GM04503 (cell line): ENCODE measurements at places on chromosomes 5 and 9.

- no peak for DNase-seq
Observed at GRCh38 chr9:84139296-84140070, 158.9 kb downstream of the RMI1 start.

DNA sequence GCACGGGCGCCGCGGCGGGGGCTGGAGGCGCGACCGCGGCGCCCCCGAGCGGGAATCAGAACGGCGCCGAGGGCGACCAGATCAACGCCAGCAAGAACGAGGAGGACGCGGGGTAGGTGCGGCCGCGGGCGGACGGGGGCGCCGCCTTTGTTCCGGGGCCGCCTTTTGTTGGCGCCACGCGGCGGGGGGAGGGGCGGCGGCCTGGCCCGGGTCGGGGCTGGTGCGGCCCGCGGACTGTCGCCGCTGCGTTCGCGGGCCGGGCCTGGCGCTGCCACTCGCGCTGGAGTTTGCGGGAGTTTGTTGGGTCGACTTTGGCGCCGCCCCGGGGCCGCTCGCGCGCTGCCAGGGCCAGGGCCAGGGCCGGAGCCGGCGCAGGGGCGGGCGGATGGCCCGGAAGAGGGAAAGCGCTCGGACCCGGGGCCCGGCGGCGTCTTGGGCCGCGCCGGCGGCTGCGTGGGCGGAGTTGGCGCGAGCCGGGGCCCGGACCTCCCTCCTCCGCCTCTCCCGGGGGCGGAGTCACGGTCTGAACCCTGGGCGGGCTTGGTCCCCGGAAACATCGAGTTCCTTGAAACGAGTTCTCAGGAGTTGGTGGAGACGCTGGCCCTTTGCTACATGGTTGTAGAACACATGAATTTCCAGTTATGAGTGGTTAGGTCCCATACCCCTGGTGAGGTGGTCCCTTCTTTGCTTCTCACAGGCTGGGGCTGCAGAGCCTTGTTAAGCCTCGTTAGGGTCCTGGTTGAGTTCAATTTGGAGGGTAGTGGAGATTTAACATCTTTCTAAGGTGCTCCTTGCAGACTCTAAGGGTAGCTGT is 809 bp downstream of the HNRNPAB start:
- DNase-seq = no peak

- DNase-seq = no peak
Observed at GRCh38 chr9:136568288-136569081, 22.6 kb upstream of the NOTCH1 start.

DNA sequence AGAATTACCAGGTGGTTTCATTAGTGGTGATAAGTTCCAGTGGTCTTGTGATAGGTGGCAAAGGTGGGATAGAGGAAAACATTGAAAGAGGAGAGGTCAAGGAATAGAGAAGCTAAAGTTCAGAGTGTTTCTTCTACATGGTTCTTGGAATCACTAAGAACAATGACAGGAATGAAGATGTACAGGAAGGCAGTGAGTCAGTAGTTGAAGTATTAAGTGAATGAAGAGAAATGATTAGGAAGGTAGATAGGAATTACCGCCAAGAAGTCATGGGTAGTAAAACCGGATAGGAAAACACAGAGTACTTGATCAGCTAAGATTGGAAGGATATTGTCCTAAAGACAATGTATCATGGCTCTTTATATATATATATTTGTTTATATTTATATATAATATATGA is 37.9 kb upstream of the RASA1 start:
- no peak for DNase-seq

DNA sequence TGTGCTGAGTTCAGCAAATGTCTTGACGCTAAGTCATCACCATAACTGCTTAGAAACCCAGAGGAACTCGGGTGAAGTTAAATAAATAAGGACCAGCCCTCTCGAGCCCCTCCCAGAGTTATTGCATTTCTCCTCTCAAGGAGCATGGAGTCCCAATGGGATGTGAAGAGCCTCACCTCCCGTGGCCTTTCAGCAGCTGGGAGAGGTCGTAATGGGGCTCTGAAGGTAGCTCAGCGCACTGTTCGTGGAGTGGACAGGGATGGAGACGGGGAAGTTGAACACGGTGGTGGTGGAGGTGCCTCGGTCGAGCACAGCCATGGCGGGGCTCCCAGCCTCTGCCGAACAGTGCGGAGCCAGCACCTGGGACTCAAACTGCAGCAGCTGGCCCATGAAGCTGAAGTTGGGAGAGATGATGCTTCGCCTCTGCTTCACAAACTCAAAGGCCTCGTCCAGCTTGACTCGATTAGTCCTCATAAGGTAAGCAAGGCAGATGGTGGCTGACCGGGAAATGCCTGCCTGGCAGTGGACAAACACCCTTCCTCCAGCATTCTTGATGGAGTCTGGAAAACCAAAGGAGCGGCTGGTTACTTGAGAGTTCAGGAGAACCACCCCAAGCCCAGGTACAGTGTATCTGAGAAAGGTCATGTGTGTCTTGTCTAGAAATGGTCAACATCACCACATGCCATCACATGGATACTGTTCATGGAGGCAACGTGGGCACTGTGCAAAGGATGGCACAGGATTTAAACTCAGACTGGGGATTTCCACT is 2.2 kb downstream of the DUSP1 start:
- no peak for DNase-seq

DNA sequence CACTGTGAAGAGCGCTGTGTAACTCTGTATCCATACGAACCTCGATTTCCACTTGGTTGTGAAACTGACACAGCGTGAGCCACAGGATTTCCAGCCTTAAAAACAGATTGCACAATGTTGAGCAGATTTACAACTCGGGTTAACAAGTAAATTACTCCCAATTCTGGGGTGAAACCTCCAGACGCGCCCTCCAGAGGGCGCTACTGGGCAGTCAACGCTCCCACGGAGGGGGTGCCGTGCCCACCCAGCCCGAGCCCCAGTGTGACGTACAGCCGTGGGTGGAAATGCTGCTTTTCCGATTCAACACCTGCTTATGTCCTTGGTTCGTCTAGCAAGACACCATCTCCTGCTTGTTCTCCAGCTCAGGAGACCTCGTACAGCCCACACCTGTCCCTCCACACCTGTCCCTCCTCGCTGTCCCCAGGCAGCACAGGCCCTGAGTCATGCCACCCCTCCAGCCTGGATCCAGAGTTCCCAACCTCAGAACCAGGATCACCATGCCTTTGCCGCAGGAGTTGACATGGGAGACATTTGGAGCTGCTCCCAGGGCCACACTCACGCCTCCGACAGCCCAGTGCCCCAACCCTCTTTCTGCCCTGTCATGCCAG is 34.4 kb upstream of the SLC6A3 start:
- peak; percentile 33 for DNase-seq

GRCh38 chr5:102511666-102512065 is 12.9 kb upstream of the SLCO6A1 start:
- peak; percentile 22 for DNase-seq

DNA sequence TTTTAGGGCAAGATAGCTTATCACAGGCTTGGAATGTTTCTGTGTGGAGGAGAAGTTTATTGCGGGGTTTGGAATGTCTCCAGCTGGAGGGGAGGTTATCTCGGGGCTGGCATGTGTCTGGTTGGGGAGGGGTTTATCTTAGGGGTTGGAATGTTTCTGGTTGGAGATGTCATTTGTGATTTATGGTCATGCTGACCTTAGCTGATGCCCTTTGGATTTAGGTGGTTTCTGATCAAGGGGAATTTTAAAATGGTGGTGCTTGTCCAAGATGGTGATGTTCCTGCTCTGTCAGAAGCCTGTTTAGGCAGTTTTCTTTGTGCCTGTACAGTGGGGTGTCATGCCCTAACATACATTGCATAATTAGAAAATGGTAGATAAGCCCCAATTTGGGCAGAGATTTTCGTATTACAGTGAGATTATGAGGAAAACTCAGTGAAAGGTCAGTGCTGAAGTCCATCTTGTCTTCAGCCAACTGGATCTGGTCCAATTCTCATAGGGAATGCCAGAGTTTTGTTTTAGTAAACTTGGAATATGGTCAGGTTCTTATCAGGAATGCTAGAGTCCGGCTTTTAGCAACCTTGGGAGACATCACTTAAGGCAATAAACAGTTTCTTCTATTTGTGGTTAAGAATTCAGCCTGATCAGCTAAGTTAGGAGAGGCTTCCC is 14.3 kb downstream of the CDK20 start:
- DNase-seq = no peak

- DNase-seq = no peak
Observed at GRCh38 chr5:24645483-24645882, 705 bp upstream of the CDH10 start.

GRCh38 chr9:98329281-98329680 is 73.8 kb upstream of the TBC1D2 start:
- DNase-seq = no peak

DNA sequence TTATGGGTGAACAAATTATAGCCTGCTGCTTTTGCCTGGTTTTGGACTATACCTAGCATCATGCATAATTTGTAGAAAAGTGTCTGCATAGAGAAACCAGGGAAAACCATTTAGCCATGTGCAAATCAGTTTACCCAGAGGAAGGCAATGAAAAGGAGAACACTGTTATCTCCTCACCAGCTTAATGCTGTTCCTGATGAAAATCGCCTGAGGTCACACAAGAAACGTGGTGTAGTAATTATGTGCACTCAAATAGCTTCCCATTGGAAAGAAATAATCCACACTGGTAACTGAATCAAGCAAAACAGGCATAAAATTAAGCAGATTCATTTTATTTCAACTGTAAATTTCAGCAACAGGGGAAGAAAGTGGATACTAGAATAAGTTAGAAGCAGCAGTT is 51.7 kb upstream of the FAM240B start:
- DNase-seq = no peak

DNA sequence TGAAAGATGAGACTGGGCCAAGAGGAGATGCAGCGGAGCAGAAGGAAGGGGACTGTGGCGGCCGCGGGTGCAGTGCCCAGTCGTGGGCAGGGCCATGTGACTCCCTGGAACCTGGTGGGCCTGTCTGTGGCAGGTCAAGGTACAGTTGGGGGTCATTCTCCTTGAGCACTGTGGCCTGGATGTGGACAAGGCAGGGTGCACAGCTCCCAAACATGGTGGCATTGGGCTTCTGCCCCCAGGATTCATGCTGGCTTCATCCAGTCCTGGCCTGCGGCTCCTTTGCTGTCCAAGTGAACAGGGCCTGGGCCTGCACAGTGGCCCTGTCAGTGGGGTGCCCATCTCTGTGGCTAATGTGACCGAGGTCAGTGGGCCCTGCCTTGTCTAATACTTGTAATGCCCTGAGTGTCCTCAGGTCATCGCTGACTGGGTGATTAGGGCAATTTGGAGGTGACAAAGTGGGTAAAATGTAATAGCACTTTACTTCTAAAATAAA is 39.9 kb downstream of the CEP72 start:
- DNase-seq = no peak
